ENCODE measurements at places on chromosomes 2 and 18. TPM values are rescaled to one million over a fixed set of nuclear protein-coding genes. Genes with fewer than 3 reads are reported as not detected.

- no peak for DNase-seq
Measured at GRCh38 chr2:81250270-81250669, 945.7 kb upstream of the LRRTM1 start.

GRCh38 chr2:82256983-82257632 is 1952.6 kb upstream of the LRRTM1 start:
- no peak for DNase-seq

DNA sequence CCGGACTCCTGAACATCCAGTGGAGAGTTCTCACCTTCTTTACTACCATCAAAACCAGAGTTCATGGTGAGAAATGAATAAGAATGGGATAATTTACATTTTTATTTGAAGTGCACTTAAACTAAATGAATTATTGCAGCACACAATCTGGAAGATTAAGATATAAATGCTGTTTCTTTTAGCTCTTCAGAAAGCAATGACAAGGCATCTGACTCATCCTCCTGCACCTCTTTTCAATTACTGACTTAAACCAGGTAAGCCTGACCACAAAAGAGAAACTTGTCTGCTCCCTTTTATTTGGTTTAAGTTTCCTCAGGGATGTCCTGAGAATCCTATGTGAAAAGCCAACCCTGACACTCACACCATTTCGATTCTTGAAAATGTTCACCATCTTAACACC is 720 bp upstream of the DSC2 start:
- no peak for DNase-seq

- DNase-seq, result no peak
Measured at GRCh38 chr2:154452906-154453493, 245.5 kb upstream of the KCNJ3 start.

The SERPINB4 gene
- total RNA-seq, result 2.6 TPM

DNA sequence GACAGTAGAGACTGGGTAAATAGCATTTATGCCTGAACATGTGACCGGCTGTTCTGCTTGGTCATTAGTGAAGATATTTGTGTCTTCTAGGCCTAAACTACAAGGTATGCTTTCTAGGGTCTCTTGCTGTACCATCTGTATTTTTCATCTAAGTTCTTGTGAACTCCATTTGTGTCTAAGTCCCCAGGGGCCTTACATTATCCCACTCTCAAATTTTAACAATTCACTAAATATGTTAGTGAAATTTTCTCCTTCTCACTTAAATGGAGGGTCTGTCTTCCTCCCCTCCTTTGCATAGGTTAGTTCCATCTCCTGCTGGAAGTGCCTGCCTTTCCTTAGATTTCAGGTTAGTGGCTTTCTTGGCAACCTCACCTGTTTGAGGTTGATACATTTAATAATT is 382.6 kb downstream of the RAD51AP2 start:
- no peak for DNase-seq

The COL5A2 gene
- total RNA-seq, result 9.0 TPM

DNA sequence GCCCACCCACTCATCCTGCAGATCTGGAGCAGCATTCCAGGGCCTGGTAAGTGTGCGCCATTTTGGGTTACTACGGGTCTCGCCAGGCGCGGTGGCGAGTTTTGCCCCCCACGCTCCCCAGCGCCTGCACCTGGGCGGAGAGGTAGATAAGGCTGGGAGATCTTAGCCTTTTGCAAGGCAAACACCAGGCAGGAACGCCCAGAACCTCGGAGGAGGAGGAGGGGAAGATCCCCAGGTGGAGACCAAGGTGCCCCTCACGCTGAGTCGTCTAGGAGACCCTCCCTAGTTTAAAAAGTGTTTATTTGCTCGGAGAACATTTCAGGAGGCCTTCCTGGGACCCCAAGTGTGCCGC is 365 bp upstream of the RAMP1 start:
- peak; percentile 60 for DNase-seq

DNA sequence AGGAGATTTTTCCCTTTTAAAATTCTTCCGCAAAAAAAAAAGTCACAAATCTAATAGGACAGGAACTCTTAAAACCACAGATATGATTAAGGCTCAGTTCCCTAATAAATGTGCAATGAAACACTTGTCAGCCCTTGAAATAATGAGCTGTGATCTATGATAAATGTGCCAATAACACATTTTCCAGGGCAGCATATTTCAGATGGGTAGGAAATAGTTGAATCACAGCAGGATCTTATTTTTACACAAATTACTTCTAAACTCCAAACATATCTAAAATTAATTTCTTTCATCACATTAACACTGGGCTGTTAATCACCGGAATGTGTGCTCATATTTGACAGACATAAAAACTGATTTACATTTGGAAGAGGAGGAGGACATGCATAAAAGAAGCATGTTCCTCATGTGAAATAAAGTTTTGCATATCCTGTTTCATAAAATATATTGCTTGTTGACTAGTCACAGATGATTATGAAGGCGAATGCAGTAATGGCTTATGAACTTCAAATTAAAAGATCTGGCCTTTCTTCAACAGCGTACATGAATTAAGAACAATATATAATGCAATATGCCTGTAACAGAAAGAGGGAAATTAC is 281.4 kb downstream of the PAX3 start:
- no peak for DNase-seq

The TMEM37 gene
- total RNA-seq, result 12.2 TPM
